ENCODE measurements at places on chromosomes 1 and 21.

- no peak for DNase-seq
Observed at GRCh38 chr1:246788895-246789338, 64.7 kb downstream of the SCCPDH start.

DNA sequence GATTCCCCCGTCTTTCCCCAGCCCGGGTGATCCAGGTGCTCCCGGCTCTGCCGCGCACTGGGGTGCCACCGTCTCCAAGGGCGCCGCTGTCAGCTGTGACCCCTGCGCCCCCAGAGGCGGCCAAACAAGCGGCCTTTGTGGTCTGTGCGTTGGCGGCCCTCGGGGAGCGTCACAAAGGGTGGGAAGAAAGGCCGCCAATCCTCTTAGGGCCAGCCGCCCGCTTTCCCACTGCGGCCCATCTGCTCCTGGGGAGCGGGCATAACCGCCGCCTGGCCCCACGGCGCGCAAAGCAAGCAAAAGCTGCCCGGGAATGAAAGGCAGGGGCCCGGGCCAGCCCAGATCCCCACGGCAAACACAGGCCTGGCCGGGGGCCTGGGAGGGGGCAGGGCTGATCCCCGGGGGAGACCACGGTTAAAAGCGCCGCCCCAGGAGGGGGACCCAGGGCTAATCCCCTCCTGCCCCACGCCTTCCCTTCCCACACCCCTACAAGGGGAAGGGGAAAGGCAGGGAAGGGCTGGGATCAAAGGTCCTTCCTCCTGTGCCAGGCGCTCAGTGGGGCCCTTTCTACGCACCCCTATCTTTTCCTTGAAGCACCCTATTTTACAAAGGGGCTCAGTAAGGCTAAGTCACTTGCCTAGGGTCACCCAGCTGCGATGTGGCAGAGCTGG is 24.0 kb downstream of the C1QB start:
- DNase-seq = no peak

GRCh38 chr1:35269201-35269988 is 886 bp downstream of the ZMYM4 start:
- DNase-seq = no peak

GRCh38 chr1:8711873-8712412 is 105.5 kb downstream of the RERE start:
- no peak for DNase-seq

Data from activated CD4-positive, alpha-beta memory T cell treated with anti-CD3 and anti-CD28 coated beads for 36 hours (primary cell).